ENCODE measurements at places on chromosomes 2 and 18.

GRCh38 chr2:64899081-64899865 is 89.9 kb upstream of the SLC1A4 start:
- no peak for DNase-seq

DNA sequence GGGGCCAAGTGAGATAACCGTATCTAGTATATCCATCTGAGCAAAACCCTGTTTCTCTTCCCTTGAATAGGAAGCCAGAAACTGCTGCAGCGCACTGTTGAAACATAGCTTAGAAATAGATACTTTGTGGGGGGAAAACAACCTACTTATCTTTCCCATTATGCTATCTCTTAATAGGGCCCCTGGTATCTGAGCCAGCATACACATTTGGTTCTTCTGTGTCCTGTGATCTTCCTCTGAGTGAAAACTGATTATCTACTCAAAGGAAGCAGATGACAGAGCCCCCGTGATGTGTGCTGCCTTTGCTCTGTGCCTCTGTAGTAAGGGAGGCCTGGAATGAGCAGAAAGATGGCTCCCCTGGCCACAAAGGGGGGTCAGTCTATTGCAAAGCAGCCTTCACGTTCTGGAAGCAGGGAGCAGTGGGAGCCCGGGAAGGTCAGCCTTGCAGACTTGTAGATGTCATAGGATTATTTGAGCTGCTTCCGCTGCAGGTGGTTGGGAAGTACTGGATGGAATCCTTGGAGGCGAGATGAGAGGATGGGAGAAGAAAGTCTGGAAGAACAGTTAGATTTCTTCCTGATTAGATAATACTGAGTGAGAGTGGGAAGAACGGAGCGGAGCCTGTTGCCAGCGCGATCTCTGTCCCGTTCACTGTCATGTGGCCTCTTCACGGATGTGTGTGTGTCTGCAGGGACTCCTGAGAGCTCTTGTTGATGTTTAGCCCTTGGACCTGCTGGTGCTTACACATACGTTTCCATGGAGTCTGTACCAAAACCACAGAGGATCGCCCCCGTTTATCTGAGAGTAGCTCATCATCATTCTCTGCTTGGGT is 150.1 kb downstream of the AGAP1 start:
- no peak for DNase-seq

DNA sequence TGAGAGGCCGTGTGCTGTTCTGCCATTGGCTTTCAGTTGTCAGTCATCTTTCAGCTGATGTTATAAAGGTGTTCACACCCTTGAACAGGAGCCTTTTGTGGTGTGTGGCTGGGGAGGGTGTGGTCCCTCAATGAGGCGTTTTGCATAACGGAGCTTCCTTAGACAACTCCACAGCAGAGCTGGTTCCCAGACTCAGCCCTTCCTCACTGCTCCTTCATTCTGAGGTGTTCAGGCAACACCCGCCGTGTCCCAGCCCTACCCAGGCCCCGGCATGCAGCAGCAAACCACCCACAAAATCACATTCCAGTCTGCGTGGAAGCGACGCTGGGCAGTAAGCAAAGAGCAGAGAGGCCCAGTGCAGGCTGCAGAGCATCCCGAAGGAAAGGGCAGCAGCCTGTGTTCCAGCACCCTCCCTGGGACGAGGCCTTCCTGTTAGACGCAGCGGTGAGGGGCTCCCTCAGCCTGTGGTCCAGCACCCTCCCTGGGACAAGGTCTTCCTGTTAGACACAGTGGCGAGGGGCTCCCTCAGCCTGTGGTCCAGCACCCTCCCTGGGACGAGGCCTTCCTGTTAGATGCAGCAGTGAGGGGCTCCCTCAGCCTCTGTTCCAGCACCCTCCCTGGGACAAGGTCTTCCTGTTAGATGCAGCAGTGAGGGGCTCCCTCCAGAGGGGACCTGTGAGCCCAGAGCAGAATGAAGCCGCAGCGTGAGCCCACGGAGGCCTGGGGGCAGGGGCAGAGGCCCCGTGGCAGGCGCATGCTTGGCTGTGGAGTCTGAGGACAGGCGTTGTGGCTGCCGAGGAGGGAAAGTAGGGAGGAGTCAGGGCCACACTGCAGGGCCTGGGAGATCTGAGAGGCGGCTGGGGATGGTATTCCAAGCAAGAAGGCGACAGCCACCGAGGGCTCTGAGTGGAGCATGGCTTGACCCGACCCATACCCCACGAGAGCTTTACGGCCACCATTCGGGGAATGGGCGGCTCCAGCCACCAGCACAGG is 201.8 kb upstream of the HDAC4 start:
- DNase-seq: peak; percentile 24

DNA sequence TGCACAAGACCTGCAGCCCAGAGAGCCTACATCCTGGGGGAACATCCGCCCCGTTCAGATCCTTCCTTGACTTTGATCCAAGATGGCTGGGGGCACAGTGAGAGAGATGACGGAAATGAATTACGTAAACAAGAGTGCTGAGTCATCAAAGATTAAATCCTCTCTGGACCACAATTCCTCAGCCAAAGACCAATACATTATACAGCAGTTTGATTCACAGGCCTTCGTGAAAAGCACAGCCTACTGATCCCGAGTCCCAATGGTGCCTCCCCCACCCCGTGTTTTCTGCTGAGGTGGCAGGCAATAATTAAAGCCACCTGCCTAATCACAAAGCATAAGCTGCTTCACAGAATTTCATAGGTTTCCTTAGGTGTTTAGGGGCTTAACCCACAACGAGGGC is 43.0 kb downstream of the MYO5B start:
- no peak for DNase-seq

GRCh38 chr2:105775809-105776559 is 31.3 kb downstream of the NCK2 start:
- peak; percentile 39 for DNase-seq

DNA sequence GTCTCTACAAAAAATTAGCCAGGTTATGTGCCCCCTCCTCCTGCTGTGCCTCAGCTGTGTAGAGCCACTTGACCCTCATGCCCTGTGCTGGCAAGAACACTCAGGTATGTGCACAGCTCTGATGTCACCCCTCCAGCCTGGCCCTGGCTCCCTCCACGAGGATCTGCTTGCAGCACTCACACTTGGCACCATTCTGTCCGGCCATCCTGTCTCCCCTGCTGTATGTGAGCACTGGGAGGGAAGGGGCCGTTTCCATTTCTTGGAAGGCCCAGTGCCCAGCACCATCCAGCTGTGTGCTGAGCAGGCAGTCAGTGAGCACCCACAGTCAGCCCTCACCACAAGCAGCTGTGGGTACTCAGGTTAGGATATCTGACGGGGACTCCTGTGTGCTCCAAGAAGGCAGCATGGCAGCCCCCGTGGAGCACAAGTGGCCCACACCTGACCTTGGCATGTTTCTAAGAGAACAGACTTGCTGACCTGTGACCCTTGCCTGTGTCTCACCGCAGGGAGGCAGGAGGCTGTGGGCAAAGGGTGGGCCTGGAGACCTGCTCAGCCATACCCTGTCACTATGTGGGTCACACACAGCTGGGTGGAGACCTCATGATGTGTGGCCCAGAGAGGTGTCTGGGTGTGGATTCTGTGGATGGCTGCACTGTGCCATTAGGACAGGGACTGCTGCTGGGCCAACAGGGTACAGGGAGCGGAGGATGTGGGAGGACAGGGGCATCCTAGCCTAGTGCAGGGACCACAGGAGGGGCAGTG is 31.5 kb downstream of the USP34 start:
- DNase-seq: no peak

GRCh38 chr2:52082646-52083045 is 1050.7 kb upstream of the NRXN1 start:
- no peak for DNase-seq

- no peak for DNase-seq
These were observed 1.5 kb downstream of the DDX18 start for GRCh38 chr2:117815946-117816345.

DNA sequence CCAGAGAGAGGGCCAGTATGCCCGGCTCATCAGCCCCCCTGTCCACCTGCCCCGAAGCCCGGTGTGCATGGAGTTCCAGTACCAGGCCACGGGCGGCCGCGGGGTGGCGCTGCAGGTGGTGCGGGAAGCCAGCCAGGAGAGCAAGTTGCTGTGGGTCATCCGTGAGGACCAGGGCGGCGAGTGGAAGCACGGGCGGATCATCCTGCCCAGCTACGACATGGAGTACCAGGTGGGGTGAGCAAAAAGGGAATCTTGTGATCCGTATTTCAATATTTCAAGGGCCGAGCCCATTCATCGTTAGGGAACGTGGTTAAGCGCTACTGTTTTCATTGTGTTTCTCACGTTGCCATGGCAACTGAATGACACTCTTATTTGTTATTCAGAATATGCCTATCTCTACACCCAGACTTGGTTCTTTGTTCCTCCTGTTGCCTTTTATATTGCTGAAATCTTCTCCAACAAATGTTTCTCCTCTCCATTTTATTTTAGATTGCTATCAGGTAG is 81.5 kb downstream of the NRP2 start:
- DNase-seq: no peak

- DNase-seq: no peak
These were observed 113.4 kb downstream of the MC4R start for GRCh38 chr18:60259052-60259681.

- no peak for DNase-seq
These were observed 124.7 kb upstream of the GATA6 start for GRCh38 chr18:22044474-22045220.

DNA sequence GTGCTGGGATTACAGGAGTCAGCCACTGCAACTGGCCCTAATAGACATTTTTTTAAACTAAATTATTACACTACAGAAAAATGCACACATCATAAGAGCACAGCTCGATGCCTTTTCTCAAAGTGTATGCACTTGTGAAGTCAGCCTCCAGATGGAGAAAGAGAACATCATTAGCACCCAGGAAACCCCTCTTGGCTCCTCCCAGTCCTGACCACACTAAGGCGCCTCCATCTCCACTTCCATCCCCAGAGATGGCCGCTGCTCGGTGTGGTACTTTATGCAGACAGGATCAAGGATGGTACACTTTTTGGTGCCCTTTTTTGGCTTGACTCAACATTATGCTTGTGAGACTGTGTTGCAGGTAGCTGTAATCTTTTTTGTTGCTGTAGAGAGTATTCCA is 34.8 kb downstream of the RRM2 start:
- no peak for DNase-seq

GRCh38 chr2:158559252-158559651 is 102.5 kb downstream of the PKP4 start:
- DNase-seq: no peak

GRCh38 chr2:101375653-101376052 is 11.7 kb downstream of the CREG2 start:
- DNase-seq: no peak

- DNase-seq: no peak
These were observed 415.9 kb downstream of the NBAS start for GRCh38 chr2:15145046-15145817.

GRCh38 chr2:188785490-188785889 is 188.7 kb upstream of the COL3A1 start:
- DNase-seq: no peak

DNA sequence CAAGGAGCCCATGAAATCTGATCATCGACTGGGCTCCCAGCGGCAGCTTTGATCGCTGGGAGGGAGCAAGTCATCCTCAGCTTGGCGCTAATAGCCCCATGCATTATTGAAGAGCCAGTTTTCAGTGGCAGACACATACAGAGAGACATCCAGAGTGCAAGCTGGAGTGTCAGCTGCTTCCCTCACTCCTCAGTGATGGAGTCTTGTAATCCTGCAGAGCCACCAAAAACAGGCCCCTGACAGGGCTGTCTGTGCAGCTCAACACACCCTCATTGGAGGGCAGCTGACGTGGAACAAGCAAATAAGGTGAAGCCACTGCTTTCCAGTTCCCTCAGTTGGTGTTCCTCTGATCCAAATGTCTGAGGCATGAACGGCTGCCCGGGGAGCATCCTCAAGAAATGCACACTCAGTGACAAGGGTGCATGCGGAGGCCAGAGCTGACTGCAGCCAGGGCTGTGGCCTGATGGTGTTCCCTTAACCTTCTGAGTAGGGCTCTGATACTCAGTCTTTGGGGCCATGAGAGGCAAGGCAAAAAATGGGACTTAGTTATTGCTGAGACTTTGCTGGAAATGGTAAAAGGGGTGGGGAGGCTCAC is 97.4 kb downstream of the RHOB start:
- no peak for DNase-seq

- no peak for DNase-seq
These were observed 35.8 kb downstream of the ANO7 start for GRCh38 chr2:241224018-241224850.

GRCh38 chr18:51397347-51397962 is 200.0 kb upstream of the MEX3C start:
- DNase-seq: no peak

DNA sequence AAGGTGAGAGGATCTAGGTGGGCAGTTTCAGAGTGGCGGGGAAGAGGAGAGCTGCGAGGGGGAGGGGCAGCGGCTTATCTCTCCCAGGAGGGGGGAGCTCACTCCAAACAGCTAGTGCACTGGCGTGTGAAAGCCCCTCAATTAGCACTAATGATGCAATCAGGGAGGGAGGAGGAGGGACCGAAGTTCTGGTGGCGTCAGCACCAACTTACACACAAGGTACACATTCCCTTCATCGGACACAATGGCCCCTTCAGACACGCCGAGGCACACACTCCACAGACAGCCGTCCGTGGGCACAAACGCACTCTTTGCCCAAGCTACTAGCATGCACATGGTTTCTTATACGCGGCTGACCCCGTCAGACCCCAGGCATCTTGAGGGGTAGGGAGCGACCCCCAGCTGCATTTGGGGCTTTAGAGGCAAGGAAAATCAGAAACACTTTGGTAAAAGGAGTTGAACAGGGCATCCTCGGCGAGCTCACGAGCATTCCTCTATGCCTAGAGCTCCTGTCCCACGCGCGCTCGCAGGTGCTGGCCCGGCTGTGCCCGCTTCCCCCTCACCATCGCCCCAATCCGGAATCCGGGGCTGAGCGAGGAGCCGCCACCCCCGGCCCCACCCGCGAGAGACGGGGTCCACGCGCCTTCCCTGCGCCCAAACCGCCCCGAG is 868 bp upstream of the PKDCC start:
- DNase-seq: no peak

- no peak for DNase-seq
These were observed 47.0 kb downstream of the EVA1A start for GRCh38 chr2:75513616-75514170.

GRCh38 chr2:24471662-24472061 is 19.4 kb upstream of the NCOA1 start:
- DNase-seq: no peak

DNA sequence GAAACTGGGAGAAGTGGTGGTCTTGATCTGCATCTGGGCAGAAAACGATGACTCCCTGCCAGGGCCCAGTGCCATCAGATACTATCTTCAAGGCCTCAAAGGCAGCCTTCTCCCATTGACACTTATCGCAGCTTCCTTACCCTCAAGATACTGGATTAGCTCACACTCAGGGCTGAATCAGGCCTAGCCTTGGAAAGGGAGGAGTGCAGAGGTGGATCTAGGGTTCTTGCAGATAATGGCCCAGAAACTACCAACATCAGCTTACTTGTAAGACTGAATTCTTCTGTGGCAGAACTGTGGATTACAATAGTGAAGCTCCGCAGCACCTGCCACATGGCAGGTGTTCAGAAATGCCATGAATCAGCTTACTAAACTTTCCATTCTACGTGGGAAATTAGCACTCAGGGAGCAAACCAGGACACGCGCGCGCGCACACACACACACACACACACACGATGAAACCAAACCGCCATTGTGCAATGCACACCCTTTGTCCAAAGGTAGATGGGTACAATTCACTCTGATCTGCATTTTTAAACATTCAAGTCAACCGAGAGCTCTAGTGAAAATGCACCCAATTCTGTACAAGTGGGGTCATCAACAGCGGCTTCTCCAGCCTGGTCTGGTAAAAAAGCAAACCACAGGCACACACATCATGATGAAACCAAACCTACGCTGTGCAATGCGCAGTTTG is 26.3 kb upstream of the TMEM182 start:
- no peak for DNase-seq

GRCh38 chr2:231449503-231450054 is 14.7 kb downstream of the NCL start:
- no peak for DNase-seq

GRCh38 chr2:231533777-231534125 is 3.5 kb upstream of the NMUR1 start:
- DNase-seq: no peak
